ENCODE measurements at places on chromosomes 1 and 21.

DNA sequence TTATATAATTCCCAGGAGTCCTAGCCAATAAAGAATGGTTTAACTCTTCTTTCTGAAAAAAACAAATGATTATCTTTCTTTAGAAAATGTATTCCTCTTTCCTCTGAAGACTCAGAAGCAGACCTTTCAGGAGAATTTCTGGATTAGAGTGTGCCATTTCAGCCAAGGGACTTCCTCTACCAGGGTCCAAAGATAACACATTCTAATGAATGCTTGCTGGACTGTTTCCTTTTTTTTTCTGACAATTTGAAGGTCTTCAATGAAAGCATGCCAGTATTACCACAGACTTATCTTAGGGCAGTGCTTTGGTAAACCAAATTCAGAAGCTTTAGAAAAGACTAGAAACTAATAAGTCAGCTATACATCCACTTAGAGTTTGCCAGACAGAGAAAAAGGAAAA, 80.5 kb downstream of the RERE start:
- no peak for DNase-seq

GRCh38 chr21:29130270-29130969, at the start of gene MAP3K7CL:
TSS of gene MAP3K7CL (plus strand) at chr21:29130644. CDS start at chr21:29133345, 2,701 bp downstream.
- peak; percentile 100 for DNase-seq

DNA sequence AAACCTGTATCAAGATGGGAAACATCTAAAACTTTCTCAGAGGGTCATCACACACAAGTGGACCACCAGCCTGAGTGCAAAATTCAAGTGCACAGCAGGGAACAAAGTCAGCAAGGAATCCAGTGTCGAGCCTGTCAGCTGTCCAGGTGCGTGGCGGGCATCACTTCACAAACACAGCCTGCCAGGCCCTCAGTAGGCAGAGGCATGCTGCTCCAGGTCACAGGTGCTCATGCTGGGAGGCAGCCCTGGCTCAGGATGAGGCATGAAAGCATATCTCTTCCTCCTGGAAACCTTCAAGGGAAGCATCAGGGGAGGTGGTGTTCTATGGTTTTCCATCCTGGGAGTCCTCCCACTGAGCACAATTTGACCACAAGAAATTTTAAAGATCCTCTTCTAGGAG, 6.3 kb downstream of the CD2 start:
- DNase-seq: no peak

- peak; percentile 74 for DNase-seq
Observed at GRCh38 chr1:53172426-53173128, 24.0 kb upstream of the CPT2 start.

DNA sequence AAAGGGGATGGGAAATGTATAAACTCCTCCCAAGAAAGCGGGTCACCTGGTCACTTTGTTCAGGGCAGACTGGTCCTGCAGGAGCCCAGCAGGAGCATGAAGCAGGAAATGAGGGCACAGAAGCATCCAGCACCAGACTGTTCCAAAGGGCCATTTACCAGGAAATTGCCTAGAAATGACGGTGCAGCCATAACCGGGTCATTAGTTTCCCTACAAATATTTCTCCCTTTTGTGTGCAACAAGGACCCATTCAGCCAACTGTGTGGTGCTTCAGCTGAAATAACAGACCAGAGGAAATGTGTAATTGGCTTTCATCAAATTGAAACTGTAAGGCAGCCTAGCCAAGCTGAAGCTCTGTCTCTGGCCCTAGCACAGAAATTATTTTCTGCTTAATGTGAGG, 7.6 kb upstream of the CTTNBP2NL start:
- no peak for DNase-seq

DNA sequence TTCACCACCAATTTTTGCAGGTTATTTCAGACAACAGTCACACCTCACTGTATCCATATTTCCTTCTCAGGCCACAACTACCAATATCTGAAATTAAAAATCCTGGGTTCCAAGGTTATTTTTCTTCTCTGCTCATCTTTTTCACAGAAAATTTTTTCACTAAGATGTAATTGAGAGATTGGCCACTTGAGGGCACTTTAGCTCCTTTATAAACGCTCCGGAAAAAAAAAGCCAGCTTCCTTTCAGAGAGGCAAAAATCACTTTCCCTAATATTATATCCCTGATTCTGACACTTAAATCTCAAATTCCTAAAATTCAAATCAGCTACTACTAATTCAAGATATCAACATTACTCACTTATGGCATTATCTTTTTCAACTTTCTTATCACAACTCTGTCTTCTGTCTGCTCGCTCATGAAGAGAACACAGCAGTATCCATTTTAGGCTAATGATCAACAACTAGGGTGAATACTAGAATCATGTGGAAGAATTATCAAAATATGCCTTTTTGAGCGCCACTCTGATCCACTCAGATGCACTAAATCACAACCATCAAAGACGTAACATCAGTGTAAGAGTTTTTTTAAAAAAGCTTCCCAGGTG, 101.4 kb upstream of the RGS1 start:
- peak; percentile 66 for DNase-seq

GRCh38 chr1:64030411-64030810, 173.0 kb upstream of the UBE2U start:
- DNase-seq: no peak

DNA sequence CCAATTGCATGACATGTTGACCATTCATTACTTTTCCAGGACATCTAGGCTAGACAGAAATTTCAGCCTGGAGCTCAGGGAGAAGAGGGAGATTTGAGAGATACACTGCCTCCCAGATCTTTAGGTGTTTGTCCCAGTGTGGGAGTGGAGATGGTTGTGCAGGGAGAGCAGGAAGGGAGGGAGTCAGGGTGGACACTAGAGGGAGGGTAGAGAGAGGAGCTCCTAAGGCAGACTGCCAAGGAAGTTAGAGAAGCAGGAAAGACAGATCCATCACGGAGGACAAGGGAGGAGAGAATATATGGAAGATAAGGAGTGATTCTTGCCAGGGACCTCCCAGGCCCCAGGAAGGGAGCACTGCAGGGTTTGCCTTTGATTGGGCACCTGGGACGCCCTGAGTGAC, 8.7 kb downstream of the CDCA8 start:
- DNase-seq: no peak

- DNase-seq: no peak
Observed at GRCh38 chr1:114339379-114339778, 171.6 kb downstream of the TRIM33 start.

DNA sequence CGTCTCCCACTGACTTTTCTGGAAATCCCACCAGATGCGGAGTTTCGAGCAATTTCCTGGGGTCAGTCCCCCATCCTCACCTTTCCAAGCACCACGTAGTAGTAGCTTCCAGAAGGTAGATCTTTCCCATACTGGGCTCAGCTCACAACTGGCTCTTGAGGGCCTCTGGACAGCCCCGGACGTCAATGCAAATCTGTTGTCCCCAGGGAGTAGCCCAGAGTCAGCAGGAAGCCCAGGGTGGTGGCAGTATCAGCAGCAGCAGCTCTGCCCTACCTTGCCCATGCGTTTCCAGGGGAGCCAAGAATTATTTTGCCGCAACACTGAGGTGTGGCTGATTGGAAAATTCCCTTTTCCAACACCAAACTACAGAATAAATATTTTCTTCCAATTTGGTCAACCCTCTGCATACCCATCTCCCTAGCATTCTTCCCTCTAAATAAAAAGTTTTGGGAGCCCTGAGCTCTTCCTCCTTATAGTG, 70.3 kb downstream of the CD46 start:
- DNase-seq: no peak

DNA sequence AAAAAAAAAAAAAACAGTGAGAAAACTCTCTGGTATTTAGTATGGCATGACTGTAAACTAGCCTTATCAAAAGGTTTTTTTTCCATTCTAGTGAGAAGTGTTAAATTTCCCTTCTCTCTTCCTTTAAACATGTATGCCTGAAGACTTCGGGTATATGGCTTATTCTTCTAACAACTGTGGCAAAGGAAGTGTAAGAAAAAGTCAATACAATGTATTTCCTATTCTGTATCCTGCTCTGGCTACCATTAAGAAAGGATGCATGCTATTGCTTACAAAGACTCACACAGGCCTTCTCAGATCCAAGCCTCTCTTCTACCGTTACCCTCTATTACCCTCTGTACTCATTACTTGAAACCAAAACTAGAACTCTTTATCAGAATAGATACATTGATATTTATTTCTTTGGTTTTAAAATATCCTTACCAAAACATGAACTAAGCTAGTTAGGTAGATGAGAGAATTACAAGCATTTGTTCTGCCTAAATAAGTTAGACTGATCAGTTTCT, 8.4 kb downstream of the CEPT1 start:
- no peak for DNase-seq

DNA sequence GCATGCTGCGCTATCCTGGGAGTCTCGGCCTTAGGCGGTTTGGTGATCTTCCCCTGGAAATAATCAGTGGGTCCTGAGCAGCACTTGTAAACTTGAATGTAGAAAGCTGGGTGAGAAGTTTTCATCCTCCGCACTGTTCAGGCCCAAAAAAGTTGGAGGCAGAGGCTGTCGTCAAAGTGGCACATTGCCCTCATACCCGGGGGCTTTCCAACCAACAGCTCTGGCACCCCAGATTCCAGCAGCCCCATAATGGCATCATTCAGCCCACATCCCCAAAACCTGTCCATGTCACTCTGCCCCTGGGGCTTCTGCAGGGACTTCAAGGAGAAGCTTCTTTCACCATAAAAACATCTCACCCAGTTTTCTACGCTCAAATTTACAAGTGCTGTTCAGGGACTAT, 59.3 kb downstream of the TOR1AIP2 start:
- no peak for DNase-seq

DNA sequence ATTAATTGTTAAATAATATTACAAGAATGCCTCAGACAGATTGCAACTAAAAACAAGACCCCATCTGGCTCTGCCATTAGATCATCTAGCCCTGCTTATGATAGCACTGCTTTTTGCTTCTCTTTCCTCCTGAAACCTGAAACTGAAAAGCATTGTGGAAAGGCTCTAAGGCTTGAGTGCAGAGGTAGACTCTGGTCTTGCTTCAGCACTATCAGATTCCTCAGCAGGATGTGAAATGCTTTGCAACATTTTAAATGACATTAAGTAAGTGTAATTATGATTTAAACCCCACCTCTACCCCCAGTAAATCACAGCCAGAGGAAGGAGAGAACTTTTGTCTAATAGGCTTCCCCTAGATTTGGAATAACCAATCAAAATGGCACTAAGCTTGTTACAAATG, 32.9 kb downstream of the PHC2 start:
- no peak for DNase-seq

- no peak for DNase-seq
Observed at GRCh38 chr1:234629026-234629425, 19.0 kb upstream of the IRF2BP2 start.

DNA sequence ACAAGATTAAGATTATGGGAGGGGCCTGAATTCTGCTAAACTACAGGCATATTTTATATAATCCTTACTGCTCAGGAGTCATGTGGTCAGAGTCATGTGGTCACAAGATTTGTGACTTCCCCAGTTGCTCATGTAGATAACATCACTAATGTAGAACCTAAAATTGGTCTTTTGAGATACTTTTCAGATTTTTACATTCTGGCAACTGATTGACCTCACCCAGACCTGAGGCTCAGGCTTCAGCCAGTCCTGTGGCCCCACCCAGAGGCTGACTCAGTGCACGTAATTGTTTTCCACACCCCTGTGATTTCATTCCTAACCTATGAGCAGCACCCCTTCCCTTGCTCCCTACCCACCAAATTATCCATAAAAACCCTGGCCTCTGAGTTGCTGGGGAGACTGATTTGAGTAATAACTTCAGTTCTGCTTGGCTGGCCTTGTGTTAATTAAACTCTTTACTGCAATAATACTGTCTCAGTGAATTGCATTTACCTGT, 41.7 kb upstream of the ZNF326 start:
- peak; percentile 69 for DNase-seq

DNA sequence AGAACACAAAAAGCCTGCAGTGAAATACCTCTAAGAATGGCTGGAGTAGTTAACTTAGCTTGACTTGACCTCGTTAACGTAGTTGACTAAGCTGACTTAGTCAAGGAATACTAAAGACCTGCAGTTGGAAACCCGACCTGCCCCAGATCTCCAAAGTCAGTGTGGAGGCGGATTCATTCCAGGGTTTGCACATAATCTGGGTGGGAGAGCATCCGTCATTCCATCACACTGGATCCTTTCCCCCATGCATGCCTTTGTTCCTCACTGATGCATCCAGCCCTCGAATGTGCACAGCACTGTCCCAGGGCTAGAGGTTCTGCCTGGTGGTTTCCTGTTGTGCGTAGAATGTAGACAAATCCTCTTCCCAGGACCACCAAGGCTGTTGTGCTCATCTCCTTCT, 76.4 kb downstream of the KCNN3 start:
- no peak for DNase-seq

DNA sequence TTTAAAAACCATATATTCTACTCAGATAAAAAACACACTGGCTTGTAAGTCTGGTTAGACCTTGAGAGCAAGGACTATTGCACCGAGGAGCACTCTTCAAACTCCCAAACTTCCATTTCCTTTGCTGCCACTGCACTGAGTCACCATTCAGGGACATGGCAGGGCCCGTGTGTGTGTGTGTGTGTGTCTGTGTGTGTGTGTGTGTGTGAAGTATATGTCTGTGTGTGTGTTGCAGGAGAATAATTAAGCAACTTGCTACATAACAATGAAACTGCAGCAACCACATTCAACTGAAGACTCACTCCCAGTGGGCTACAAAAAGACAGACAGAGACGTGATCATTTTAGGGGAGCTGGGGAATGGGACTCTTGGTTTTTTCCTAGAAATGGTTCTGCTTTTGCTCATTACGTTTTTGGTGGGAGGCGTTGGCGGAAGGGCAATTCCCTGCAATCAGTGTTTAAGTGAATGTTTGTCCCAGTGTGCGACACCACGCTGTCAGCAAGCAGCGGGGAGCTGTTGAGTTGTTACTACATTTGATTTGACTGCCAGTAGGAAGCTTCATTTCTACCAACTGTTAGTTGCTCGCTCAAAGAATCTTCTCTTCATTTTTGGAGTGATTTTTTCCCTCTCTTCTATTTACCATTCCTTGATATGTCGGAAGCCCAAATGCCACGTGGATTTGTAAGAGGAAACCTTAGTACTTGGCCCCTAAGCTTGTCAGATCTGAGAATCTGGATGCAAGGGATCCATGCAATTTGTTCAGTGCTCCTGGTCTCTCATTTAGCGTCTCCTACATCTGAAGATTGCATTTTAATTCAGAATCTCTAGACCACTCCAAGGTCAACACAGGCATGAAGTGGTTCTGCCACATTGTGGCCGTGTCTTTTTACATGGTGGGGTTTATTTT, 36.1 kb downstream of the ESRRG start:
- DNase-seq: no peak

GRCh38 chr1:14593302-14593701, 5.2 kb upstream of the KAZN start:
- DNase-seq: no peak

- no peak for DNase-seq
Observed at GRCh38 chr1:86416343-86416742, 7.6 kb upstream of the CLCA2 start.

DNA sequence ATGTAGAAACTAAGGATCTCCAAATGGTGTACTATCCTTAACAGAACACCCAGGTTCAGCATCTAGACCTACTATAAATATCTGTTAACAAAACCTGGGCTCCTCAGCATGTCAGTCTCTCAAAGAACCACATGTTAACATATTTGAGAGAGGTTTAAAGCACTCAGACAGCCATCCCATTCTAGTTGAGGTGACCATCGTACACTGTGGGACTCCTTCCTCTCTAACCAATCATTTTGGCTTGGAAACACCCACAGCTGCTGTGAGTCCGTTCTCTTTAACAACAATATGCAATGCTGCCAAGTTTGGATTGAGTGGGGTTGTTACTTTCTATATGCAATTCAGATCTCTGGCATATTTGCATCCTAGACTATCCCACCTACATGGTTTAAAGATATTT, 105.8 kb downstream of the MRPL39 start:
- DNase-seq: no peak

GRCh38 chr21:16569679-16570078, 839.9 kb downstream of the USP25 start:
- peak; percentile 18 for DNase-seq

All from myocyte (in vitro differentiated cells).